Right atrium auricular region (tissue), 2 donors: ENCODE measurements at places on chromosomes 1 and 21.

GRCh38 chr1:36571106-36571505 lies 88.4 kb upstream of the CSF3R start:
- DNase-seq: no peak

DNA sequence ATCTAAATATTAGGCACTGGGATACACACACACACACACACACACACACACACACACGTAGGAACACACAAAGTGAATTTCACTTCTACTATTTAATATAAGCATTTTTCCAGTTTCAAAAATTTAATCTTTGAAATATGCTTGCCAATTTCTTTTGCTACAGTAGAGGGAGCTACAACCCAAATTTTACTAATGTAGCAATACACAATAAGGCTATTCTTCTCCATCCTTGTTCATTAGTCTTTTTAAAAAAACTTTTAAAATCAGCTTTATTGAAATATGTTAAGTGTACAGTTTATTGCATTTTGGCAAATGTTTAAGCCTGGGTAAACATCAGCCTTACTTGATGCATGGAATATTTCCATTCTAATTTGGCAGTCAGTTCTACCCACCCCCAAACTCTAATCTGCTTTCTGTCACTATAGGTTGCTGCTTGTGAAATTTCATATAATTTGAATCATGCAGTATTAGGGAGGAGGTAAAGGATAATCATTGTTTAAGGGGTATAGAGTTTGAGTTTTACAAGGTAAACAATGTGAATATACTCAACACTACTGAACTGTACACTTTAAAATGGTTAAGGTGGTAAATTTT lies 93.0 kb upstream of the TENT5C start:
- no peak for DNase-seq

DNA sequence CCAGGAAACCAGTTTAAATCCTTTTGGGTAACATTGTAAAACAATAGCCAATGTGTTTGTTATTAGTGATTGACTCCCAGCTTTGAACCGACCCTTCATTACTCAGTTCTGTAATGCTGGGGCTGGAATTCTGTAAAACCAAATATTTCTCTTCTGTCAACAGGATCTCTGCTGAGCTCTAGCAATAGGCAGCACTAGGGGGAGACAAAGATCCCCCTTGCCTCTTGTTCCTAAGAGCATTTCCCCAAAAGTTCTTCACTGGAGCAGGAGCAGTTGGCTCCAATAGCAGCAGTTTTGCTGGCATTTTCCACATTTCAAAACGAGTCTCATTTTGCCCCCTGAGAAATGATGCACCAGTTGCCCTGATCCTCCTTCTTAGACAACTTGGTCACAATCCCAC lies 1671.1 kb downstream of the MRPL39 start:
- no peak for DNase-seq

GRCh38 chr1:148263128-148263905 lies 111.2 kb upstream of the NBPF11 start:
- DNase-seq: no peak

DNA sequence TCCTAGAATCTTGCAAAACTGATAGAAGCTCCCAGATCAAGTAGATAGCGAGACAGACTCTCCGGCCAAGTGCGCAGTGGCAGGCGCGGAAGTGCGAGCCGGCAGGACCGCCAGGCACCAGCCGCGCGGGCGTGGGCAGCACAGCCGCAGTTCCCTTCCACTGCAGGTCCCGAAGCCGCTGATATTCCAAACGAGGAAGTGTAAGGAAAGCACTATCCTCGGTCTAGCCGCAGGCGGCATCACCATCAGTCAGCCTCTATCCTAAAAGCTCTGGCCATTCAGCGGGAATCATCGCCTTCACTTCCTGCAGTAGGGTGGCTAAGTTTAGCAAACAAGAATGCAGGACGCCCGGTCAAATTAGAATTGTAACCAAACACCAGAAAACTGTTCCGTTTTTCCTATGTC lies 710 bp downstream of the GLRX2 start:
- DNase-seq: no peak

DNA sequence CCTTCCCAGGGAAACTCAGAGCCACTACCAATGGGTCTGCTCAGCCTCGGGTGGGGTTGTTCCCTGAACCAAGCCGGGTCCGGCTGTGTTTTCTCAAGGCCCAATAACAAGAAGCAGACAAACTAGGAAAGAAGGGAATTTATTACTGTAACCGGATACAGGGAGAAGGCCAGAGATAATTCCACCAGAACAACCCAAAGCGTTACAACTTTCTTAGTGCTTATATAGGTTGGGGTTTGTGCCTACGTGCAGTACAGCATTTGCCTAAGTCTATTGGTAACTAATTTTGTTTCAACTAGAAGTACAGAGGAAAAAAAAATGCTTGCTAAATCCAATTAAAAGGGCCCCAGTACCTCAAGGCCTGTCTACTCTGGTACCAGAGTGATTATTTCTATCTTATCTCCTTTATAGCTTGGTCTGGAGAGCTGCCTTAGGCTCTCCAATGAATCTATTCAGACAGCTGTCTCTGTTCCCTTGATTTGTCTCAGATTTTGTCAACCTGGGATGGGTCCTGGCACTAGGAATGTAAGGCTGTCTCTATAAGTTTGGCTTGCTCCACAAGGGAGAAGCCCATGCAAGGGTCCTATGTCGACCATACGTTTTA lies 57.3 kb upstream of the CCDC190 start:
- no peak for DNase-seq

DNA sequence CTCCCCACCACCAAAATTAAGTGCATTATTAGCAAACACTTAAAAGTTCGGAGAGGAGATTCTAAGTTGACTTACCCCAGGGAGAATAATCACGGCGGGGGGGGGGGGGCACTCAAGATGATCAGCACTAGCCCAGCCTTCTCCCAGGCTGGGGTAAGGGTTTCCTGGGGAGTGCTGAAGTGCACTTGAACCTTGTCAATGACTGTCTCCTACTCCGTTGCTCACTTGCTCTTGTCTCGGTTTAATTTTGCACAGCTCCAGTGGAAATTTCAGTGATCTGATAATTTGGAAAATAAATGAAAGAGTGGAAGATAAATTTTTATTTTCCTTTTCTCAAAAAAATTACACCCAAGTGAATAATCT lies 59.2 kb downstream of the PBX1 start:
- no peak for DNase-seq

- DNase-seq: peak; percentile 1
Measured at GRCh38 chr1:153365696-153366095, 8.0 kb downstream of the S100A9 start.

- DNase-seq: no peak
Measured at GRCh38 chr1:192943108-192943507, 116.1 kb downstream of the UCHL5 start.

DNA sequence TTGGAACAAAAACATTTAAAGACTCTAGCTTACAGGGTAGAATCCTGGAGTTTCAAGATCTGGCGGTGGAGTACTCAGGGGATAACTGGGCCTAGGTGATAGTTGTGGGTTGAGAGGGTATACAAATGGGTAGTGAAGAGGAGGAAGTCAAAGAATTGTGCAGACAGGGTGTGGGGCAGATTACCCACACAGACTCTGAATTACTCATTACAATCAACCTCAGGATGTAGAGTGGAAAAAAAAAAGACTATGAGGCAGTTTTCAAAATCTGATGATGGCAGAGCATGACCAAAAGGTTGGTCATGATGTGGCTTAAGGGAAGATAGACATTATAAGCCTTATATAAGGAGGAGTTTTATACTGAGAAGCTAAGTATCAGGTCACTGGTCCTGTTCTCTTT lies 44.1 kb upstream of the GLIS1 start:
- no peak for DNase-seq

- DNase-seq: no peak
Measured at GRCh38 chr21:29133241-29133640, 2.8 kb downstream of the MAP3K7CL start.

DNA sequence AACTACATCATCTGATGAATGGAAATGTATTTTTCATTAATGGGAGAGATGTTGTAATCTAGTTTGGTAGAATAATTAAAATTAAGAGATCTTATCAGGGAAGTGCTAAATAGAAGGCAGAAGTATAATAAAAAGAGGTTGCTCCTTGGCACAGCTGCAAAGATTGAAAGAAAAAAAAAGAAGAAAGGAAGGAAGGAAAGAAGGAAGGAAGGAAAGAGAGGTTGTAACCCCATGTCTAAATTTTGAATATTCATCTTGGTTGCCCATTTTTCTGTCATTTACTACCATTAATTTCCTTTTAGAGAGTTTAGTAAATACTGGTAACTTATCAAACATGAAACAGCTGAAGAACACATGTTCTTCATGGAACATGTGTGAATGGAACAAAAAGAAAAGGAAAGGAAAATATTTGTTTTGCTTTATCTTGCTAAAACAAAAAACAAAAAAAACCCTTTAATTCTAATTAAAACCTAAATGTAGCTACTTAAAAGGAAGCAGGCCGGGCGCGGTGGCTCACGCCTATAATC lies 10.5 kb upstream of the MDM4 start:
- no peak for DNase-seq

- DNase-seq: no peak
Measured at GRCh38 chr1:151069103-151069486, 1.5 kb upstream of the GABPB2 start.

DNA sequence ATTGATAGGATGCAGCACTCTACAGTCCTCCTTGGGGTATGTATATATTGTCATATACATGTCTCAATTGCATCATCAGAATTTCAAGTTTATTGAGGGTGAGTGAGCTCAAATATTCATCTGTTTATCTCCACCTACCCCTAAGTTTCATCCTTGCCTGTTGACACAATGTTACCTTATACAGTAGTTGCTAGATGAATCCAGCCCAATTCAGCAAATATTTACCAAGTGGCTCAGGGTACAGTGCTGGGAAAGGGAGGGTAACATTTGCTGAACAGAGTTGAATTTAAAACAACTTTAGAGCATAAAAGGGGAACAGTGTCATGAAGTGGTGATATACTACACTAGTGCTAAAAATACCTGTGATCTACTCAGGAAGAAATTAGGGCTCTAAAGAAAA lies 14.4 kb downstream of the ELAVL4 start:
- no peak for DNase-seq

DNA sequence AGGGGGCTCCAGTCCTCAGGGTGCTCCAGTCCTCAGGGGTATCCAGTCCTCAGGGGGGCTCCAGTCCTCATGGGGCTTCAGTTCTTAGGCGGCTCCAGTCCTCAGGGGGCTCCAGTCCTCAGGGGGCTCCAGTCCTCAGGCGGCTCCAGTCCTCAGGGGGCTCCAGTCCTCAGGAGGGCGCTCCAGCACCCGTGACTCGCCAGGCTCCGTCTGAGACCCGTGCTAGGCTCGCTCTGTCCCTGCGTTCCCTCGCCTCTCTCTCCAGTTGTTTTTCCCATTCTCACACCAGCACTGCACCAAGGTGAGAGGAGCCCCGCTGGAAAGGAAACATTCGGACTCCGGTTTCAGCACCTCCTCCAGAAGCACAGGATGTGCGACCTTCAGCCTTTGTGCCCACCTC lies 9.4 kb upstream of the OR2M2 start:
- no peak for DNase-seq

GRCh38 chr1:11434501-11434900 lies 44.5 kb upstream of the DISP3 start:
- no peak for DNase-seq

DNA sequence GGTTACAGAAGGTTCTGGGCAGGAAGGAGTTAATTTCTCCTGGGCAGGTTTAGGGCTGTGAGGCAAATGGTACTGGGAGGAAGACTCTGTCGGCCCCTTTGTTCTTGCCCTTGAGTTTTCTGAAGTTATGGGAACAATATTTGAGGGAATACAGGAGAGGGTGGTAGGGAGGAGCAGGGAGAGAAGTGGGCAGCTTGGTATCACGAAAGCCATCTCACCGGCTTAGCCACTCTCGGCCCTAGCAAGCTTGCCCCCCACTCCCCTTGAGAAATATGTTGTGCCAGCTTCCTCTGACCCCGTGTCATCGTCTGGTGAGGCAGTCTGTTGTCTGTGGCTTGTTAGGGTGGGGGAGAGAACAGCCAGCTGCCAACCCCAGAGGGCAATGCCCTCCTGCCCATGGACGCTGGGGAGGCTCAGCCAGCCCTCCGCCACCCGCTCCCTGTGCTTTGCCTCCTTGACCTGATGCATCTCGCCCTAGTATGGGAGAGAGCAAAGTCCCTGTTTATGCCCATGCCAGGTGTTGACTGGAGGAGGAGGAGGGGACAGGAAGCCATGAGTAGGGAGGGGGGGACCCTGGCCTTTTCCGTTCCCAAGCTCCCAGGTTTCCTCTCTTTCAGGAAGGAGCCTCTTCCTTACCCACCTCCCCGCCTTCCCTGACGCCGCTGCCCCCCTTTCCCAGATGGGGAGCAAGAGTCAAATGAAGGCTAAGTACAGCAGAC lies 1.2 kb downstream of the EFNA1 start:
- DNase-seq: no peak

DNA sequence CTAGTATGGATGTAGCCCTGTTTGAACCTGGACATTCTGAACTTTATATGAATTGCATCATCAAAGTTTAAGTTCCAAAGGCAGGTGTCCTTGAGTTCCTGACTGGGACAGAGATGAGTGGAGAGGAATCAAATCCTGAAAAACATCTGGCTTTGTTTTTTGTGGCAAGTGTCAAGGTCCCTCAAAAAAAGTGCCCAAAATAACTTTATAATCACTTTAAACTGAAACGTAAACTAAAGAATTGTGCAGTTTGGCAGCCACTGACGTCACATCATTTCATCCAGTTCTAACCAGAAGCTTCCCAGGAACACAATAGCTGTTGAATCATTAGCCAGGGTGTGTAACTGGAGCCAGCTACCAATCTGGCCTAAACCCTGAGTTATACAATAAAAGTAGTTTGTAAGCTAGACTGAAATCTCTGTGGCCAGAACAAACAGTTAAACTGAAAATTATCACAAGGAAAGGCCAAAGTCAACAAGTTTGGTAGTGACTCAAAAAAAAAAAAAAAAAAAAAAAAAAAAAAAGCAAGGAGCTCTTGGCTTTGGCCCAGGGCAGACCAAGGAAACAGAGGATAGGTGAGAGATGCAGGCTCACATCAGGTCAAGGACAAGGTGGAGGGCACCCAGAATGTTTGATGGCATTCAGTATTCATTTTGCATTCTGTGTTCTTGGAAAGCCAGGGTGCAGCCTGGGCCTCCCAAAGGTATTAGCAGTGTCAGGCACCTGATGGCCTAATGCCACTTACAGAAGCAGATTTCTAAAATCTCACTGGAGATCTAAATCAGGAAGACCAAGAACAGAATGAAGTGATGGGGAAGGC lies 74.3 kb downstream of the TNFSF18 start:
- DNase-seq: no peak

DNA sequence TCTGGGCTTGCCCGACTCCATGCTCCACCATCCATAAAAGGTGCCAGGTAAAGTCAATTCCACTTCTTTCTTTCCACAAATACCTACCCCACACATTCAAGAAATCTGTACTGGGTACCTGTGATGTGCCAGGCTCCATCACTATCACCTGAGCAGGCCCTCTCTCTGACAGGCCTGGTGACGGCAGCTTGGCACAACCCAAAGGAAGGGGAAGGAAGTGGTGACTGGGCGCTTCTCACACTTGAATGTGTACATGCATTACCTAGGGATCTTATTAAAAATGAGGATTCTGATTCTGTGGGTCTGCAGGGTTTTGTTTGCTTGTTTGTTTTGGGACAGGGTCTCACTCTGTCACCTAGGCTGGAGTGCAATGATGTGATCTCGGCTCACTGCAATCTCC lies 7.5 kb downstream of the HTR1D start:
- DNase-seq: no peak
